ENCODE measurements at places on chromosomes 3 and 15.

- DNase-seq: no peak
Measured at GRCh38 chr3:118110211-118110610, 924.4 kb downstream of the IGSF11 start.

DNA sequence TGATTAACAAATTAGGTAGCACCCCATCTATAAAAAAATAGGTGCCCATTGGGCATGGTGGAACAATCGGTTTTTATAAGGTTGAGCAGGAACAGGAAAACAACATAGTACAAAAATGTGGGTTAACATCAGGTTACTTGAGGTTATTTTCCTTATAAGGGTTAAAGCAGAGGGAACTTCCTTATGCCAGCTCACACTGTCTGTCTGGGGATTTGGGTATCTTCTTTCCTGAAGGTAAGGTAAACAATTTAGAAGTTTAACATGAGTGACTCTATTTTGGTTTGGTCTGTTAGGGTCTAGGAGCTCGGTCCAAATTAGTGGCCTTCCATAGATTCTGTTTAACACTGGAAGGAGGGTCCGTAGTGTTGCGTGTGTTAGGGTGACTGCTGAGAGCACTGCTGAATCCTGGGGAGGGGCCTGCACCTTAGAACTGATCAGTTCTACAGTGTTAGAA is 14.7 kb downstream of the CHD2 start:
- no peak for DNase-seq

DNA sequence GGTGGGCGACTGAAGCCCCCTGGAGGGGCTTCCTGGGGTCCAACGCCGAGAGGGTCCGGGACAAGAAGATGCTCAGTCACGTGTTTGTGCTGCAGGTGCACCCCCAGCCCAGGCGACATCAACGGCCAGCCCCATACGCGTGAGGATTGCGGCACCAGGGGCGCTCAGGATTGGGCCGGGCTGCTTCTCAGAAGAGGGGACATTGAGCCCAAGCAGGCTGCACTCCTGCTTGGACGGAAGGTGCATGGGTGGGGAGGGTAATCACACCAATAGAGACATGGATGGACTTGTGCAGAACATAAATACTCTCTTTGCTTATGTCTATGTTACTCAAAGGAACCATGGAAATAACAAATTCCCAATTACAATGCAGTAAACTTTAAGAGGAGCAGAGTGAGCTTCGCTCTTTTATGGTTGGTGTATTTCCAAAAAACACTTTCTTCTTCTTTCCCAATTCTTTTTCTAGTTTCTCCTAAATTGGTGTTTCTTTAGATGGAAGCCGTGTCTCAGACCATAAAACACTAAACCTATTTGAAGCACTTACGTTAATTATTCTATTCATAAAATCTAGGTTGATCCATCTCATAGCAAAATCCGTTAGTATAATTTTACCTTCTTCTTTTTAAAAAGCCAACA is 182.7 kb downstream of the GOLGA6L6 start:
- no peak for DNase-seq

- DNase-seq: no peak
Measured at GRCh38 chr3:112362221-112362620, 29.3 kb downstream of the CD200 start.

DNA sequence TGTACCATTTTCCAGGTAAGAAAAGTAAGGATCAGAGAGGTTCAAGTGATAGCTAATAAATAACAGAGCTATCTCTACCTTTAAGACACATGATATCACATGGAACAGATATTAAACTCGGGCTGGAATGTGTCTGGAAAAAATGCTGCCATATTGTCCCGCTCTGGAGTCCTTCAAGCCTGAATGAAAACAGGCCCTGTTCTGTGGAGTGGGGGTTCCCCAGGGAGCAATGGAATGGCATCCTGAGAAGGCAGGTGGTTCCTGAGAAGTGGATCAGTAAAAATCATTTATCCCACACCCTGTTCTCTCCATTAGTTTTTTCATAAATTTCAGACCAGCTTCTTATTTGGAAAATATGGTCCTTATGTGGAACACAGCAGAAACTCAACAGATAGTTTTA is 57.3 kb upstream of the PRTG start:
- no peak for DNase-seq

GRCh38 chr3:125916376-125916978 is 52.5 kb upstream of the ROPN1B start:
- no peak for DNase-seq

- DNase-seq: no peak
Measured at GRCh38 chr3:159964166-159964973, 24.3 kb upstream of the IL12A start.

DNA sequence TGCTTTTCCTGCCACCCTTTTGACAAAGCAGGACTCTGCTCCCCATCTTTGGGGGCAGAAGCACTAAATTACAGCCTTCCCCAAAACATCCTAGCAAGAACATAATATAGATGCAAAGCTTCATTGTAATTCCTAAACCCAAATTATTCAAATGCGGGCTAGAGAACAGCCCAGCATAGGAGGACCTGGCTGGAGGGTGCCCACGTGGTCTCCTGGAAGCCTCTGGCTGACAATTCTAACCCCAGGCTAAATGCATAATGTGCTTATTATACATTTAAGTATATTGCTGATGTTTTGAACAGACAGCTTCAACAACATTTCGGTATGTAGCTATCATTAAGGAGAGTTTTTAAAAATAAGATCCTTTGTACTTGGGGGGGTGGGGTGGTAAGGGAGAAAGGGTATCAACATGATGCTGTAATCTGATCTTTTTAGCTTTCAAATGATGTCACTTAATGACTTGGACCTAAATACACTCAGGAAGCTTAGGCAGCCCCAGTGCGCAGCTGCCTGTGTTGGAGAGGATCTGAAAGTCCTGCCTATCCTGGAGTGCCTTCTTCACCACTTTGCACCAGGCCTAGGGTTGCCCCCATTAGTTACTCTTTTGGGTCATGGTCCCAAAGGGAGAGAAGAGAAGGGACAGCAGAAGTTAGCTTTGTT is 57.2 kb upstream of the USP3 start:
- DNase-seq: no peak

- DNase-seq: no peak
Measured at GRCh38 chr15:80217327-80217900, 34.6 kb downstream of the CTXND1 start.

DNA sequence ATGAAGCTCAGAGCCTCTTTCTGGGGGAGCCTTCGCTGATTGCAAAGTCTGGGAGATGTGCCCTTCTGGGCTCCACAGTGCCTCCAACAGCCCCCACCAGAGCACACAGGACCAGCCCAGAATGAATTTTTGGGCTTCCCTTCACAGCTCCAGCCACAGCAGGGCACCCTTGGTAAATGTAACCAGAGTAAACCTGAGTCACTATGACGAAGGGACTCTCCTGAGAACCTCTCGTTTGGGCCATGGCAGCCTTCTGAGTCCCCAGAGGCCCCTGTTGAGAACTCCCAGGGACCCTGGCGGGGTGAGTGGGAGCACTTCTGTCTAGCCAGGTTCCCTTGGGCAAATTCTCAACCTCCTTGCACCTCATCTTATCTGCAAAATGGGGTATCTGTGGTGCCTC is 20.8 kb downstream of the FAM3D start:
- DNase-seq: no peak

GRCh38 chr15:89822026-89822425 is 7.4 kb upstream of the ANPEP start:
- DNase-seq: no peak

- DNase-seq: no peak
Measured at GRCh38 chr15:88535607-88536313, 10.7 kb downstream of the DET1 start.
